ENCODE measurements at places on chromosomes 4 and X.

DNA sequence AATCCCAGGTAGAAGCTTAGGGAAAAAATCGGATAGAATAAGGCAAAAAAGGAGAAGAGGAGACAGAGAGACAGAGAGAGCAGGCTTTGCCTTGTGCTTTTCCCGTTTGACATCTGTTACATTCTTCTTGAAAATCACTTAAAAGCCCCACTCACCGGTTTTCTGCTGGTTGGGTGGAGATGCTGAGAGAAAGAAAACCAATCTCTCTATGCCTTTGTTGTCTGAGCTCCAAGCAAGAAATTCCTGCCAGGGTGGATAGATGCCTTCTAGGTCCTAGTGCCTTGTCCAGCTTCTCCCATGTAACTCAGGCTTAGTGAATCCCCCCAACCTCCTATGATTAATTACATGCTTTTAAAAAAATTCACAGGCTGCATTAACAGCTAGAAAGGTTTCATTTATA lies at the start of gene DCX:
DCX (minus strand) TSS at position 210 of the 400 bp plus-strand sequence. CDS start 1,794 bp downstream, outside the sequence.
- DNase-seq = no peak

DNA sequence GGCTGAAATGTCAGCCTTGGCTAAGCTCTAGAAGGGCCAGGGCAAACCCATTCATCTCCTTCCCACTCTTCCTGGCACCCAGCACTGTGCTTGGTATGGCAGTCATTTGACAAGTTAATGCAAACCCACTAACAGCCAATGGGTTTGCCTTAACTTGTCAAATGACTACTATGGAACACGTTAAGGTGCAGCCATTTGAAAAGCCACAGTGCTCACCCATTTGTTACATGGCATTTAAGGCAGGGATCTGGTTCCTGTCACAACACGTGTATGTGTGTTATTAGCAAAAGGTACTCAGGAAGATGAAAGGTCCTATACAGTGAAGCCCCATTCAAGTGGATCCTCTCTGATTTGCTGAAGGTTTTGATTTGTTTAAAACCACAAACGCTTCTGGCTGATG lies 7.2 kb downstream of the CRMP1 start:
- no peak for DNase-seq

DNA sequence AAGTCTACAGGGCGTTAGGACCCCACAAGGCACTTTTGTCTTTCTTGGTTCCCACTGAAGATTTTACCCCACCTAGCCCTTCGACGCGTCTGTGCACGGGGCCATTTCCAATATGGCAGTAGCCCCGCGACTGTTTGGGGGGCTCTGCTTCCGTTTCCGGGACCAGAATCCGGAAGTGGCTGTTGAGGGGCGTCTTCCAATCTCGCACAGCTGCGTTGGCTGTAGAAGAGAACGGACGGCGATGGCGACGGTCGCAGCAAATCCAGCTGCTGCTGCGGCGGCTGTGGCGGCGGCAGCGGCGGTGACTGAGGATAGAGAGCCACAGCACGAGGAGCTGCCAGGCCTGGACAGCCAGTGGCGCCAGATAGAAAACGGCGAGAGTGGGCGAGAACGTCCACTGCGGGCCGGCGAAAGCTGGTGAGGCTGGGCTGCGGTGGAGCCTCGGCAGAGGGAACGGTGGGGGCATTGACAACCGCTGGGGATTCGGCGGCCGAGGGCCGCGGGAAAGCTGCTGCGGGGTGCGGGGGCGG lies at the start of gene USP11:
USP11 (plus strand) TSS at position 207 of the 530 bp plus-strand sequence; CDS start at position 242, 35 bp downstream.
- DNase-seq = peak; percentile 41

DNA sequence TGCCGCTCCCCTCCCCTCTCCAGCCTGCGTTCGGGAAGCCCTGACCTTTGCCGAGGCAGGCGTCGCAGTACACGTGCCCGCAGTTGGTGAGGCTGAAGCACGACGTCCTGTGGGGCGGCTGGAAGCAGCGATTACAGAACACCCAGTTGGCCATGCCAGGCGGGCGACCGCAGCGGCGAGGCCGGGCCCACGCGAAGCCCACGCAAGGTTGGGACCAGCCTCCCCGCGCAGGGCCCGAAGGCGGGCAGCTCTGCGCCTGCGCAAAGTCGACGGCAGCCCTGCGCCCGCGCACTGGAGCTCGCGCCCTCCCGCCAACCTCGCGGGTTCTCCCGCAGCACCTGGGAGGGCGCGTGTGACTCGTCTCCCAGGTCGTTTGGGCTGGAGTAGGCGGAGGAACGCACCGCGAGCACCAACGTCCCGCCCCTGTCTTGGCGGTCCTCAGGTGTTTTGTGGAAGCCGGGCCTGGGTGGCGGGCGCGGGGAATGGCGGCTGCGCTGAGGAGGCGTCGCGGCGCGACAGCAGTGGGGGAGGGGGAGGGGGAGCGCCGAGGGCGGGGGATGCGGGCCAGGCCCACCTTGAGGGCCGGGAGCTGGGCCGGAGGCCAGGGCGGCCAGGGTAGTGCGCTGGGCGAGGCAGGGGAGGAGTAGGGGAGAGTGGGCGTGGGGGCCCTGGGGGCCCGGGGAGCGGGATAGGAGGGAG lies at the start of gene RNF212:
RNF212 (minus strand) TSS at position 254 of the 699 bp plus-strand sequence; CDS start at position 154, 100 bp downstream.
- DNase-seq = peak; percentile 15

DNA sequence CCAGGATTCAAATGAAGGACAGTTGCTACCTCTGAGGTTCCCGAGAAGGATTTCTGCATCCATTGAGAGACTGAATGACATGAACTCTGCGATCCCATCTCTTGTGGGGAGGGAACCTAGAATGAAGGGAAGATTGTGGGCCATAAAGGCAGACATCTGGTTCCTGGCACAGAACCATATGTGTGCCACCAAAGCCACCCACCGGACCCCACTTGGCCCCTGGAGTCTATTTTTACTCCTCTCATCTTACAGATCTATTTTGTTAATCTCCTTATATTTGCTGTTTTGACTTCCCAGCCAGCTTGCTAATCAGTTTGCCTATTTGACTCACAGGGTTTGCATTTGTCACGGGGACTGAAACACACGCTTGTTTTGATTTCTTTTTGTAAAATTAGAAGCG lies 7.3 kb downstream of the SOD3 start:
- DNase-seq = no peak

DNA sequence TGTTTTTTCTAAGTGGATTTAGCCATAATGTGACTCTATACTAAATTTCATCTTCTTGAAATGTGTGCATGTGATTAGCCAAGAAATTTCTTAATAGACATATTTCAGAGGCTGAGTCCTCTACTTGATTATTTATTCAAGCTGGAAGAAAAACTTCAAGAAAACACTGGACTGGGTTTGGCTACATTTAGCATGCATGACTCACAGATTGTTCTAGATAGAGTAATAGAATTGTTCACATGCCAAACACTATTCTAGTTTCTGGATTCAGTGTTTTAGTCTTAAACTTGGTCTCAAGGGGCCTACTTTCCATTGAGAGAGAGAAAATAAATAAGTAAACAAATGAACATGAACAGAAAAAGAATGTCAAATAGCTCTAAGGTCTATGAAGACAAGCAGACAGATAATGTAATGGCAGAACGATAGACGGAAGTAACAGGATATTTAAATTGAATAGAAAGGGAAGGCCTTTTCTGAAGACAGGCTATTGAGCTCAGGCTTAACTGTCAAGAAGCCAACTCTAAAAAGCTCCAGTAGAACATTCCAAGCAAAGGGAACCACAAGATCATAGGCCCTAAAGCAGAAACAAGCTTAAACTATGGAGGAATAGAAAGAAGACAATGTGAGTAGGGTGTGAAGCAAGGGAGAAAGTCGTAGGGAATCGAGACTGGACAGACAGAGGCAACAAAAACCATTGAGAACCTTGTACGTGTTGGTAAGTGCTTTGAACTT lies 104.6 kb downstream of the TMEM144 start:
- DNase-seq = no peak

GRCh38 chrX:63765712-63766111 lies 19.3 kb downstream of the ARHGEF9 start:
- no peak for DNase-seq

- DNase-seq = no peak
Observed at GRCh38 chr4:158346576-158346975, 136.3 kb downstream of the TMEM144 start.

GRCh38 chr4:7854697-7855370 lies 84.8 kb downstream of the AFAP1 start:
- peak; percentile 36 for DNase-seq

DNA sequence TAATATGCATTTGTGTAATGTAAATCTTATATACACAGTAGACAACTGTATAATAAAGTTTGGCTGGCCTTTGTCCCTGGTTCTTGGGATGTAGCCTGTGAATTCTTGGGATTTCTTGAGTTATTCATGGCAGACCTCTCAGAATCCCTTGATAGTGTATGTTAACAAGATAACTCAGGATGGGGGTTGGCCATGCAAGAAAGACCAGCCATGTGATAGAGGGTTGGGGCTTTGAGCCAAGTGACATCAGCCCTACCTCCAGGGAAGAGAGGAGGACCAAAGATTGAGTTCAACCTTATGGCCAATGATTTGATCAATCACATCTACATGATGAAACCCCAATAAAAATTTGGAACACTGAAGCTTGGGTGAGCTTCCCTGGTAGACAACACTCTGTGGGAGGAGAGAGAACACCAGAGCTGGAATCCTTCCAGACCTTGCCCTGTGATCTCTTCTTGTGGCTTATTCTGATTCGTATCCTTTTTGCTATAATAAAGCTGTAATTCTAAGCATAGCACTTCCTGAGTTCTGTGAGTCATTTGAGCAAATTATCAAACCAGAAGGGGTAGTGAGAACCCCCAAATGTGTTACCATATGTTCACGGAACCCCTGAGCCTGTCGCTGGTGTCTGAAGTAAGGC lies 11.3 kb downstream of the SLC2A9 start:
- no peak for DNase-seq

DNA sequence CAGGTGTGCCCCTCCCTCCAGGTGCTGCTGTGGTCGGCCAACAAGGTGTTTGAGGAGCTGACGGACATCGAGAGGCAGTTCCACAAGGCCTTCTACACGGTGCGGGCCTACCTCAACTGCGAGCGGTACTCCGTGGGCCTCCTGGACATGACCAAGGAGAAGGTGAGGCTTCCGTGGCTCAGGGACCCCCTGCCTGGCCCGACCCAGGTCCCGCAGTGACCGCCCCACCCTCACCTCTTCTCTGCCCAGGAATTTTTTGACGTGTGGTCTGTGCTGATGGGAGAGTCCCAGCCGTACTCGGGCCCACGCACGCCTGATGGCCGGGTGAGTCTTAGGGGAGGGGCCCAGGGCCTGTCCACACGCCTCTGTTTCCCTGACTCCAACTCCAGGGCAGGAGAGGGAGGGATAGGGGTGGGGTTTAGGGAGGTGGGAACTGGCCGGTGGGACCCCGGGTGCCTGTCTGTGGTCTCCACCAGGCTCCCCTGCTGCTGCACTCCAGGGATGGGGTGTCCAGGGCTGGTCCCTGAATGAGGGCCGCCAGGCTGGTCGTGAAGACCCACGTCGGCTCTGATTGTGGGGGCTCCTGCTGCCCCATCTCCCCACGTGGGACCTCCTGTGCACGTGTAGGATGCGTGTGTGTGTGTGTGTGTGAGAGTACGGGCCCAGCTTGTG lies 20.1 kb downstream of the ATP5ME start:
- no peak for DNase-seq

DNA sequence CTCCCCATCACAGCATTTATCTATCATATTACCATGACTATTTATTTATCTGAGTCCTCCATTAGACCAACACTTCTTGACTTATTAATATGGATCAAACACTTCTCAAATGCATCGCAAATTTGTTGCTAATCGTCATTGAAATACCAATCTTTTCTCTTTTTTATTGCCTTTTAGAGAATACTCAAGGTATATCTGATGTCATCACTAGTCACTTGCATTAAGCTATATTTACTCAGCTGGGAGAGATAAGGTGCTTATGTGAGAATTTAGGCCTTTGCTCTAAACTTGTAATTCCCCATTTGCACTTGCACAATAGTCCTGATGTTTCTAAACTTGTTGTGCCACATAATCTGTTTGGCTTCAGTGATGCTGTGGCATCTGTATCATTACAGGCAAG lies 95.0 kb downstream of the RASGEF1B start:
- DNase-seq = no peak

DNA sequence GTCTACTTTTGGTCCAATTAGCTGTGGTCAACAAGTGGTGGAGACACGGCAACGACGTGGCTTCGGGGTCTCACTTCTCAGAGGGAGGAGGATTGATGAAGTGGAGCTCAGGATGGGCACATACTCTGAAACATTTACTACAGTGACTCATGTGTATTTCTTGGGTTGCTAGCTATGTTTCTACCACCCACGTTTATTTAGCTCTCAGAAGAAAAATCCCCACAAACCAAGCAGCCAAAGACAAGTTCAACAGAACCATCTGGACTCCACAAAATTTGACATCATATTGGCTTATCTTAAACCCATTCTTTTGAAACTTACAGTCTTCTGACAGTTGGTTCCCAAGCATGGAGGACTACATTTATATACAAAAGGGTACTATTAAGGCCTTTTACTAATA lies 158.0 kb downstream of the CBLL2 start:
- DNase-seq = no peak

DNA sequence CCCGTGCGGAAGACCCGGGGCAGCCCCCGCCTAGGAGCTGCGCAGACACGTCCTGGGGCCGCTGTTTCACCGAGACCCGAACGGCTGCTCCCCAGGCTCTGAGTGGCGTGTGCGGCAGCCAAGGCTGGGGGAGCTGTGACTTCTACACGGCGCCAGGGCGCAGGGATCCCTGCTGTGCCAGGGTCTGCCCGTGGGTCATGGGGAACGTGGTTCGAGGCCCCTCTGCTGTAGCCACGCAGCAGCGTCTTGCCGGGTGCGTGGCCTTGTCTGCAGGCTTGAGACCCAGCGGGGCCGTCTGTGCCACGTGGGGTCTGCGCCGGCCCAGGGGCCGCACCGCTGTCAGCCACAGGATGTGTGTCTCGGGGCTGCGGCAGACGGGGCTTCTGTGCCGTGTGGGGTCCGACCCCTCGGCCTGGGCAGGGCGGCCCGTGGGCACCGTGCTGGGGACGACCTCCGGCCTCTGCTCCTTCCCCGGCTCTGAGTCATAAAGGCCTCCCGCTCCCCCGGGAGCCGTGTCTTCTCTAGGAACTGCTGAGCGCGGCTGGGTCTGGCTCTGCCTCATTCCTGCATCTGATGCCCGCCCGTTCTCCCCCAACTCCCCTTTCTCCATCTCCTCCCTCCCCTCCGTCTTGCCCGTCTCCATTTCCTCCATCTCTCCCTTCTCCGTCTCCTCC lies 12.7 kb upstream of the GTPBP6 start:
- DNase-seq = no peak

DNA sequence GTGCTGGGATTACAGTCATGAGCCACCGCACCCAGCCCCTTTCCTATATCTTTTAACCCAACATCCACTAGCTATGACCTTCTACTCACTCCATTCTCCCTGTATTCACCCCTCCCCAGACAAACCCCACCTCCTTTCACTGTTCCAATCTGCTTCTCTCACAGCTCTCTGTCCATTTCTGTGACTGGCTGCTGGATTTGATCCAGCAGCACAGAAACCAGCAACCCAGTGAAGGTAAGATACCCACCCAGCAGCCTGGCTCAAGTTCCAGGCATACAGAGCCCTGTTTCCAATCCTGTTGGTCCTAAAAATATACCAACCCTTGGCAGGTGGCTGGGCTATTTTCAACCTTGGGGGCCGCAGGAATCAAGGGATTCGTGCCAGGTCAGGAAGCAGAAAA lies 56.9 kb upstream of the SMIM10 start:
- no peak for DNase-seq

- no peak for DNase-seq
Observed at GRCh38 chrX:133994576-133994975, 9.2 kb upstream of the GPC3 start.

Measured in stimulated activated CD8-positive, alpha-beta memory T cell treated with anti-CD3 and anti-CD28 coated beads, Interleukin-15, amount 100 ng/mL, for 48 hours (primary cell).